CD4-positive, alpha-beta T cell treated with Interleukin-17A for 4 hours (primary cell): ENCODE measurements at places on chromosomes 7 and 10.

DNA sequence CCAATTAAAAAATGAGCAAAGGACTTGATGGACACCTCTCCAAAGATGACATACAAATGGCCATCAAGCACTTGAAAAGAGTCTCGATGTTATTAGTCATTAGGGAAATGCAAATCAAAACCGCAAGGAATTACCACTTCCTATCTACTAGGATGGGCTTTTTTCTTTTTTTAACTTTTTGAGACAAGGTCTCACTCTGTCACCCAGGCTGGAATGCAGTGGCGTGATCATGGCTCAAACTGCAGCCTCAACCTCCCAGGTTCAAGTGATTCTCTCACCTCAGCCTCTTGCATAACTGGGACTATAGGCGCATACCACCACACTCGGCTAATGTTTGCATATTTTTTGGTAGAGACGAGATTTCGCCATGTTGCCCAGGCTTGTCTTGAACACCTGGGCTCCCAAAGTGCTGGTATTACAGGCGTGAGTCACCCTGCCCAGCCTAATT is 13.6 kb downstream of the NKX1-2 start:
- DNase-seq = no peak

GRCh38 chr7:24910551-24911212 is 69.3 kb downstream of the OSBPL3 start:
- no peak for DNase-seq

GRCh38 chr10:71392292-71392691 is 4.4 kb upstream of the CDH23 start:
- DNase-seq = no peak

DNA sequence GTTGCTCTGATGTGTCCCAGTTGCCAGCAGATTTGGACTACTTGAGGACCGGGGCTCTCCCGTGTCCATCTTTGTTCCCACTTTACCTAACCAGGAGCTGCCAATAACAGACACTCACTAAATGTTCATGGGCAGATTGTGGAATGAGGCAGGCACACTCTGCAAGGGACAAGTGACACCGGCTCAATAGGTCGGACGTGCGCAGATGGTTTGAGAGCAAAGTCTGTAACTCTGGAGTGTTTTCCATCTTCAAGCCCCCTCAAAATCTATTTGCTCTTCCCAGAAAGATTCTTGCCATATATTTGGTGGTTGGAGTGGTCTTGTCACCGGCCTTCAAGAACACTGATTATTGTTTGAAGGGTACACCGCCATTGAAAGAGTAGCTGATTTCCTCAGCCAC is 47.2 kb downstream of the THNSL1 start:
- no peak for DNase-seq

- no peak for DNase-seq
These were observed 24.9 kb downstream of the PAXIP1 start for GRCh38 chr7:154978017-154978416.

GRCh38 chr10:36048236-36048635 is 406.1 kb upstream of the FZD8 start:
- DNase-seq = no peak

- DNase-seq = no peak
These were observed 108.9 kb downstream of the SAMD9 start for GRCh38 chr7:93008833-93009232.

DNA sequence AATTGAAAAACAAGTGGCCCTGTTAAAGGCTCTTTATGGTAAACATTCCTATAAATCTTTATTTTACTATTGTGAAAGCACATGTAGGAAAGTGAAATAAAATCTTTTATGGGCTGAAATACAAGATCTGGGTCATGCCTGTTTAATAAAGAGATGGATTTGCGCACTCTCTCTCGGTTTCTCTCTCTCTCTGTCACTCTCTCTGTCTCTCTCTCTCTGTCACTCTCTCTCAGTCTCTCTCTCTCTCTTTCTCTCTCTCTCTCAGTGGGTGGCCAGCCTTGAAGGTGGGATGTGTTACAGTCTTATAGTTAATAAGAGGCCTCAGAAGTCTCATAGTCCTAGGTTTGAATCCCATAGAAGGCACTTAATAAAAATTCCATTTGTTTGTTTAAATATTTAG is 2.4 kb downstream of the TAC1 start:
- no peak for DNase-seq

GRCh38 chr7:137871170-137871915 is 24.6 kb upstream of the DGKI start:
- no peak for DNase-seq

DNA sequence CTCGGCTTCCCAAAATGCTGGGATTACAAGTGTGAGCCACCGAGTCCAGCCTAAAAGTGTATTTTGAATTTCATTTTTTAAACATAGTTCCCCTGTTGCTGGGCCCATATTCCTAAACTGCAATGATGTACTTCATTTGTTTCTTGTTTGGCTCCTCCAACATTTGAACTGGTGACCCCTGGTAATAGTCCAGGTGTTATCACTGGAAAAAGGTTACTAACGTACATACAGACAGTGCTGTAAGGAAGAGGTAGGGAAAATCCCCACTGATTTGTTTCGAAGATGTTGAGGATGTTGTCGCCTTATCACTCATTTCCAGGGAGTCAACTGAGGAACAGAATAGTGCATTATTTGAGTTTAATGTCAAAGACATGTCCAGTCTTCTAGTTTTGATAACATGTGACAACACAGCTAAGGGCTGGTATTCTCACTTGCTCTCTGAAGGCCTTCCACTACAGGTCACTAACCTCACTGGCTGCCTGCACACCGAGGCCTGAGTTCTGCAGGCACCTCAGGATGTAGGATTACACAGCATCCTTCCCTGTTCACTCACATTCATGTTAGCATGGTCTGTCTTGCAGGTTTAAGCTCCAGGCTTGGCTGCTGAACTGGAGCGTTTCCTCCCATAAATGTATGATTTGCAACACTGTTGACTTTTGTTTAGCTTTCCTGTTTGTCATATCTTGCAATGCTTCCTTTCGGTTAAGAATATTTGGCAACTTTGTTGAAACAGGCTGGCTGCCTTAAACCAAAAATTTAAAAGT is 362.8 kb downstream of the INHBA start:
- DNase-seq = no peak

GRCh38 chr10:132506711-132507408 is 30.7 kb upstream of the INPP5A start:
- no peak for DNase-seq

GRCh38 chr7:148622887-148623585 is 32.5 kb downstream of the C7orf33 start:
- no peak for DNase-seq

- DNase-seq = no peak
These were observed 15.3 kb downstream of the NKX2-3 start for GRCh38 chr10:99548041-99548530.

GRCh38 chr7:46229409-46229808 is 308.3 kb upstream of the IGFBP3 start:
- DNase-seq = no peak

DNA sequence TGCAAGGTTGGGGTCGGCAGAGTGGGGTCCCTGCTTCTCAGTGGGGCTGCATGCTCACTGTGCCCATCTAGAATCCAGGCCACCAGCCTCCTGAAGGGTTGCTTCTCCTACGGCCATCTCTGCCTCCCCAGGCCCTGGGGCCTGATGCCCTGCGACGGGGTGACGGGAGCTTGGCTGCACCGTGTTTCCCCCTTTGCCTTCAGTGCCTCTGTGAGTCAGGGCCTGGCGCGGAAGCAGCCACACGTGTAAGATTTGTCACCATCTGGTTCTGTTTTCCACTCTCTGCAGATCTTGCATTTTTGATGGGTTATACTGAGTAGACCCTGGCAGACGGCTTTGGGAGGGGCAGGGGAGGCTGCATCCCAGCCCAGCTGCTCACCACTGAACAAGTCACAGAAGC is 7.2 kb downstream of the ADAMTS14 start:
- no peak for DNase-seq

- no peak for DNase-seq
These were observed 24.6 kb upstream of the MRPS33 start for GRCh38 chr7:141039376-141039775.

DNA sequence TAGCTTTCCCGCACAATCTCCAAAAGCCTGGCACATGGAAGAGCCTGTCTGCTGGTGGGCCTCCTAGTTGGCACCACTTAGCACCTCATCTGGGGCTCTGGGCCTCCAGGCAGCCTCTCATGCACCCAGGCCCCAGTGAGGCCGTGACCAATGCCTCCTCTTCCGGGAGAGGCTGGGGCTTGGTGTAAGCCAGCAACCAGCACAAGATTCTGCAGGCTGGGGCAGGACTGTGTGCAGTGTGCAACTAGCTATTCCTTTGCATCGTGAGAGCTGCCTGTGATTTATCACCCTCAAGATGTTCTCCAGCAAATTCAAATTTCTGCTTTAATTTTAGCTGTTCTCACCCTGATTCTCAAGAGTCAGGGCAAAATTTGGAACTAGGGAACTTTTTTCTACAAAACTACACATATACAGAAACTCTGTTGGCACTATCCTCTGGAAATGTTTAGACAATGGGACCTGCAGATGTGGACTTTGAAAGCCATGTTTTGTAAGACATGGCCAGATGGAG is 603.7 kb upstream of the MKI67 start:
- DNase-seq = no peak

DNA sequence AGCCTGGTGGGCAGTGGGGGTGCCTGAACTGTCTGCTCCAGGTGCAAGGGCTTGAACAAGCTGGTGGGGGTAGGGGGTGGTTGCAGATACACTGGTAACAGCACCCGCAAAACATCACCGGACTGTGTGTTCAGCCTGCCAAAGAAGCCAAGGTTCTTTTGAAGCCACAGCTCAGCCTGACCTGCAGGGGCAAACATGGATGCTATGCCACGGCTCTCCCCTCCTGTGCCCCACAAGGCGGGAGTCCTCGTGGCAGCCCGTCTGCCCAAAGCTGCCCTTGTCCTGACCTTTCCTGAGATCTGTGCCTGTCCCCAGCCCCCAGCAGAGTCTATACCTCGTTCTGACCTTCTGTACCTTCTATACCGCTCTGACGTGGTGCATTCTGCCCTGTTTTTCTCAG is 285.7 kb downstream of the GLRX3 start:
- DNase-seq = no peak

GRCh38 chr7:92635538-92635937 is 45.3 kb upstream of the FAM133B start:
- DNase-seq = no peak

DNA sequence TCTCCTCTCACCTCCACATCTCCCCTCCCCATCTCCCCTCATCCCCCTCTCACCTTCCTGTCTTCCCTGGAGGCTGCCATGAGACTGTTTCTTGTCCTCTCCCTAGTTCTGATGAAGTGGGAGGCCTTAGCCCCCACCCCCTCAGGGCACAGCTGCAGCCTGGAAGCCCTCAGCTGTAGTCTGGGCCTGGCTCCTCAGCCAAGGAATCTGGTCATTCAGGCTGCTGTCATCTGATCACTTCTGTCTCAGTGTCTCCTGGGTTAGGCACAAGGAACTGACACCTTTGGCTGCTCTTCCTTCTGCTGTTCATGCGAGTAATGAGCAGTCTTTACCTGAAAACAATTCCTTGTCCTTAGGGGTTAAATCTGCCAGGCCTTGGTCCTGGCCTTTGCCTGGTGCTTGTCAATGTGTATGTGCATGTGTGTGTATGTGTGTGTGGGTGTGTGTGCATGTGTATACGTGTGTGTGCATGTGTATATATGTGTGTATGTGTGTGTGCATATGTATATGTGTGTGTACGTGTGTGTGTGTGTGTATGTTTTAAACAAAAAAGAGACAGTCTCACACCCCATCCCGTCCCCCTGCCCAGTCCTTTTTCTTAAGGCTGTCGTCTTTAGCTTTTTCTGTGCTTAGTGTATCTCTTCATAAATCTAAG is 153.5 kb upstream of the TMEM72 start:
- DNase-seq = no peak

- DNase-seq = no peak
These were observed 29.3 kb upstream of the DDX50 start for GRCh38 chr10:68871731-68872342.

DNA sequence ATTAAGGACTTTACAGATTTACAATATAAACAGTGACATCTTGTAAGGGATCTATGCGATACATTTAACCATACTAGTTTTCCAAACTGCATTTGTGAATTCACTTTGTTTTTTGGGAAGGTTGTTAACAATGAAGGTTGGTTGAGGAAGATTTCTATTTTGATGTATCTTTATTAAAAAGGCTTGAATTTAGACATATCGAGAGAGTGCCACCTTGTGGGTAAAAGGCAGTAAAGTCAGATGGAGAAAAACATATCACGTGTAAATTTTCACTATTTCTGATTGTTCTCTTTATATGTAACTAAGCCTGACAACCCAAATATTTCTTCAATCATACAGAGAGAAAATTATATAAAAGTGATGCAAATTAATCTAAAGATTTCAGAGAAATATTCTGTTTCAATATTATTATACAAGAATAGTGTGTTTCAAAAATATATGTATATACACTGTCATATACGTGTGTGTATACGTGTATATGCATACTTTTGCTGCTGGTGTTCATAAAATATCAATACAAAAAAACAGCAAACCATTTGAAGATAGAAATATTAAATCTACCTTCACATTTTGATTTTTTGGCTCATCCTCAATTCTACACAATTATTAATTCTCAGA is 988.6 kb downstream of the SORCS1 start:
- no peak for DNase-seq

DNA sequence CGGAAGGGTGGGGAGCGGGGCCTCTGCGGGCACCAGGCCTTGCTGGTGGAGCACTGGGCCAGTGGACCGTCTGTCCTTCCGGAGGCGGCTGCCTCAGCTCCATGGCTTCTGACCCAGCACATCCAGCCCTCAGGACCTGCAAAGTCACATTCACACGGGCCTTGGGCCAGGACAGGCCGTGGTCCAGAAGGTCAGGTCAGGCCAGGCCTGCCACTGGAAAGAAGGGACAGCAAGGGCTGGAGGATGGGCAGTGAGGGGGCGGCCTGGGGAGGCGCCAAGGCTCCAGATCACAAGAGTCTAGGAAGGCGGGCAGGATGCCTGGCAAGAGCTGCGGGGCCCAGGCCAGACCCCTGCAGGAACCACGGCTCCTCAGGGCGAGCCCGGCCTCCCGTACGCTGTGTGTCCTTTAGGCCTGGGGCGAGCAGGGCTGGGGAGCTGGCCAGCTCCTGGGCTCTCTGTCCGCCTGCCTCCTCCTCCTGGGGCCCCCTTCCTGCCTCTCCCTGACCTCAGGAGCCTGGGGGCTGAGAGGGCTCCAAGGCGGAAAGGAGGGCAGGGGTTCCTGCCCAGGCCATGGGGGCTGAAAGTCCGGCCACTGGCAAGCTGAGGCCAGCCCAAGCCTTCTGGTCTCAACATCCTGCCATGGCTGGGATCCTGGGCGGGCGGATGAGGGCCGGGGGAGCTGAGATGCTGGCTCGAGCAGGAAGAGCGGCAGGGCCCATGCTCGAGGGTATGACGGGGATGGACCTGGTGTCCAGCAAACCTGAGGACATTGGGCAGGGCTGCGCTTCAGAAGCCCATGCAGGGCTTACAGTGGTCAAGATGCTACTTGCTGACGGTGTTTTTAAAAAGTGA is 225.8 kb downstream of the ELFN1 start:
- DNase-seq = no peak

DNA sequence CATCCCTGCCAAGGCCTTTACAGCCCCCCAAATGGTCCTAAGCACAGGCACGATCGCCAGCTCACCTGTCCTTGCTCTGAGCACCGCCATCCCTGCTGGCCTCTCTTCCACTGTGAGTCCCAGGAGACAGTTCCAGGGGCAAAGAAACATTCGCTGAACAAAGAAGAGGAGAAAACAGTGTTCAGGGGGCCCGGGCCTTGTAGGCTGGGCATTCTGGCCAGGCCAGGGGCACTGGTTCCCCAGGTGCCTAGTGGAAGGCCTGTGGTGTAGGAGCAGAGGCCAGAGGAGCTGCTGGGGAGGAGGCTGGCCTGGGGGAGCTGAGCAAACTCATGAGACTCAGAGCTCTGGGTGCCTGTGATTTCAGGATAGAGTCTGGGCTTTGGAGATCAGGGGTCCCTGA is 22.6 kb downstream of the AQP1 start:
- no peak for DNase-seq
